ENCODE measurements at places on chromosomes 3 and 15.
A peak's percentile ranks its signal among the peaks of the same experiment; 100 is the strongest.

DNA sequence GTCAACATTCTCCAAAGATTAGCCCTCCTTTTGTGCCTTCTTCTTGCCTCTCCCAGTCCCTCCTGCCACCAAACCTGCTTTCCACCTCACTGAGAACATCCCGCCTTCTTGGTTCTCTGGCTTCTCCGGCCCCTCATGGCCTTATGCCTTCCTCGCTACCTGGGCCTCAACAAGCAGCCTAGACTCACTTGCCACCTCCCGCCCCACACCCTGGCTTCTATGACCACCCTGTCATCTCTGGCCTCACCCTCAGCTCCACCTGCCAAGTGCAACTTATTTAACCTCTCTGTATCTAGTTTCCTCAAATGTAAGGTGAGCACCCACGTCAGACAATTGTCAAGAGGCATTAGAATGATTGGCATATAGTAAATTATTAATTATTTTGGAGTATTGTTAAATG lies 68.8 kb upstream of the MEX3B start:
- peaks cover 11% of the 10 kb centered on the region for H3K4me1 ChIP-seq
- peak; percentile 27 for DNase-seq
- no peak overlapping the region for H3K27ac ChIP-seq
- H3K27me3 ChIP-seq: no peaks in the 10 kb centered on the region
- no peak overlapping the region for H3K4me3 ChIP-seq

- H3K27me3 ChIP-seq: peaks cover 11% of the 10 kb centered on the region
These were observed 33.9 kb downstream of the IQSEC1 start for GRCh38 chr3:13039213-13039896.

DNA sequence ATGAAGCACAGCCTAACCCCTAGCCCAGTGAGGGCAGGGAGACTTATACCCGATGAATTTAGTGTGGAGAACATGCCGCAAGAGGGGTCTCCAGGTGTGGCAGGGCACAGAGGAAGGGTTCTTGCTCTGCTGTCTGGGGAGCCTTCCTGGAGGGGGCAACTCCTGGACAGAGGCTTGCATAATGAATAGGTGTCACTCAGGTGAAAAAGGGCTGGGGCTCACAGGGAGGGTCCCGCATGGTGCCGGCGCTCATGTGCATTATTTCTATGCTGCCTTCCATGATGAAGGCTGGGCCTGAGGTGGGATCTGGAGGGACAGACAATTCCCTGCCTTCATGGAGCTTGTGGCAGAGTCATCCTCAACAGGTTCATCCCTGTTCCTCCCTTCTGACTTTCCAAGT lies 51.5 kb downstream of the ITGA11 start:
- no peaks in the 10 kb centered on the region for H3K4me1 ChIP-seq
- DNase-seq: peak; percentile 36
- no peak overlapping the region for H3K27ac ChIP-seq
- H3K4me3 ChIP-seq: no peak overlapping the region

- no peaks in the 10 kb centered on the region for H3K4me1 ChIP-seq
- H3K27ac ChIP-seq: no peak overlapping the region
- no peak overlapping the region for H3K4me3 ChIP-seq
These were observed 355.3 kb upstream of the ZNF385D start for GRCh38 chr3:22106213-22106896.

DNA sequence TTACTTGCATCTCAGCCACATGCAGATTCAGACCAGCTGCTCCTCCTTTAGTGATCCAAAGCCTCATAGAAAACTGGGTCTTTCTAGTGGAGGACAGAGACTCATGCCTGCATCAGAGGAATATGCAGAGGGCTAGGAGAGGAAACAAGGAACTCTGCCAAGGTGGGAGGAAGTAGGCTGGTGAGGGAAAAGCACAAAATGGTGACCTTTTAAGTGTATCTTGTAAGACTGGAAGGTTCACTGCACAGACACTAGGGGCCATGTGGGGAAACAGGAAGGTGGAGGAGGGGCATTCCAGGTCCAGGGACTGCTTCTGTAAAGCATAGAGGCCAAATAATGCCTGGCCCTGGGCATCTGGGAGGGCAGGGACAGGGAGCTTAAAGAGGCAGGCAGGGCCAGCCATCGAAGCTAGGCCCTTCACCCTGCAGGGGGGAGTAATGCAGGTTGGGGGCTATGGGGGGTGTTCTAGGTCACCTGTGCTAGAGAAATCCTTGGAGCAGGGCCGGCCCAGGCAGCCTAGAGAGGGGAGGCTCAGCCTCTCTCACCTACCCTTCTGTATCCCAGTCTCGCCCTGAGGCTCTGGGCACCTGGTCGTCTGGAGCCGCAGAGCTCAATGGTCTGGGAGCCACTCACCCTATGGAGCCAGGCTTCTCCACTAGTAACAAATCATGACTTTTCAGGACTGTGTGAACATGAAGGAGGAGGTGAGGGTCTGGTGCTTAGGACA lies 117.7 kb downstream of the DNAJB8 start:
- peak overlapping the region; percentile 11 for H3K4me3 ChIP-seq
- peak overlapping the region; percentile 2 for H3K27ac ChIP-seq
- H3K36me3 ChIP-seq: peaks cover 10% of the 10 kb centered on the region
- peaks cover 29% of the 10 kb centered on the region for H3K4me1 ChIP-seq

- no peak overlapping the region for H3K27ac ChIP-seq
- no peaks in the 10 kb centered on the region for H3K27me3 ChIP-seq
- H3K4me1 ChIP-seq: peaks cover 5% of the 10 kb centered on the region
- H3K36me3 ChIP-seq: no peaks in the 10 kb centered on the region
These were observed 49.3 kb downstream of the C3orf70 start for GRCh38 chr3:185103359-185104127.

DNA sequence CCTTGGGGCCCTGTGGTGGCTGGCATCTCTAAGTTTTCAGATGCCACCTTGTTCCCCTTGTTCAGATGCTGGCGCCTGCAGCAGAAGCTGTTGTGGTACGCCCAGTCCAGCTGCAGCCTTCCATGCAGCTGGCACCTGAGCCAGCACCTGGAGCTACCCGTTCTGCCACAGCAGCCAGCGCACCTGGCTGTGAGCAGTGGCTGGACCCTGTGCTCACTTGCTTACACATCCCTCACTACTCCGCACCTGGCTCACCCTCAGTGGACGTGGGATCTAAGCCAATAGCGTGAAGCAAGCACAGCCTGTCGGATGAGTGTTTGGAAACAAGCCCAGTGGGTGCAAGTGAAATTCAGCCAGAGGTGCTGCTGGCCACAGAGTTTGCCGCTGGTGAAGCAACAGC lies 607.5 kb upstream of the BCHE start:
- H3K27ac ChIP-seq: no peak overlapping the region
- DNase-seq: no peak
- H3K27me3 ChIP-seq: no peaks in the 10 kb centered on the region
- H3K36me3 ChIP-seq: no peaks in the 10 kb centered on the region
- no peak overlapping the region for H3K4me3 ChIP-seq

- H3K4me1 ChIP-seq: peaks cover 33% of the 10 kb centered on the region
- no peak overlapping the region for H3K27ac ChIP-seq
- DNase-seq: no peak
- H3K36me3 ChIP-seq: peaks cover 6% of the 10 kb centered on the region
These were observed 20.9 kb downstream of the GPD1L start for GRCh38 chr3:32127219-32127826.

- peaks cover 25% of the 10 kb centered on the region for H3K4me1 ChIP-seq
- no peaks in the 10 kb centered on the region for H3K27me3 ChIP-seq
- peaks cover 12% of the 10 kb centered on the region for H3K36me3 ChIP-seq
- peak overlapping the region; percentile 91 for H3K4me3 ChIP-seq
These were observed 1.4 kb downstream of the XXYLT1 start for GRCh38 chr3:195269375-195270078.

GRCh38 chr3:67301556-67301955 lies 303.4 kb downstream of the KBTBD8 start:
- no peak overlapping the region for H3K4me3 ChIP-seq
- no peak overlapping the region for H3K27ac ChIP-seq
- peaks cover 2% of the 10 kb centered on the region for H3K27me3 ChIP-seq
- peaks cover 7% of the 10 kb centered on the region for H3K4me1 ChIP-seq
- H3K36me3 ChIP-seq: no peaks in the 10 kb centered on the region

DNA sequence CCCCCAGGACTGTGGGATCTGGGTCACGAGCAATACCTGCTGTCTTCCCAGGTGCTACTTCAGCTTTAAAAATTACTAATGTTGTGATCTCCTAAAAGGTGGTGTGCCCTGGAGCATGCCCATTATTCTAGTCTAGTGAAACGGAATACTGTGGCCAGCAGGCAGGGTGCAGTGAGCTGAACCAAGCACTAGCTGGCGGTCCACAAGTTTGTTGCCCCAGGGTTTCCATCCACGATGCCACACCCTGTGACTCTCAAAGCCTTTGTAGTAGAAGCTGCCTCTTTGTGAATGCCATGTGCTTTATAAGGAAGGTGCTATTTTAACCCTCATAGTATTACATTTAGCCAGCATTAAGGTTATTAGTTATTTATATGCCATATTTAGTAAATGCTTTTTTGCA lies 49.1 kb downstream of the PXYLP1 start:
- DNase-seq: no peak
- H3K36me3 ChIP-seq: peaks cover 15% of the 10 kb centered on the region
- H3K4me3 ChIP-seq: no peak overlapping the region

DNA sequence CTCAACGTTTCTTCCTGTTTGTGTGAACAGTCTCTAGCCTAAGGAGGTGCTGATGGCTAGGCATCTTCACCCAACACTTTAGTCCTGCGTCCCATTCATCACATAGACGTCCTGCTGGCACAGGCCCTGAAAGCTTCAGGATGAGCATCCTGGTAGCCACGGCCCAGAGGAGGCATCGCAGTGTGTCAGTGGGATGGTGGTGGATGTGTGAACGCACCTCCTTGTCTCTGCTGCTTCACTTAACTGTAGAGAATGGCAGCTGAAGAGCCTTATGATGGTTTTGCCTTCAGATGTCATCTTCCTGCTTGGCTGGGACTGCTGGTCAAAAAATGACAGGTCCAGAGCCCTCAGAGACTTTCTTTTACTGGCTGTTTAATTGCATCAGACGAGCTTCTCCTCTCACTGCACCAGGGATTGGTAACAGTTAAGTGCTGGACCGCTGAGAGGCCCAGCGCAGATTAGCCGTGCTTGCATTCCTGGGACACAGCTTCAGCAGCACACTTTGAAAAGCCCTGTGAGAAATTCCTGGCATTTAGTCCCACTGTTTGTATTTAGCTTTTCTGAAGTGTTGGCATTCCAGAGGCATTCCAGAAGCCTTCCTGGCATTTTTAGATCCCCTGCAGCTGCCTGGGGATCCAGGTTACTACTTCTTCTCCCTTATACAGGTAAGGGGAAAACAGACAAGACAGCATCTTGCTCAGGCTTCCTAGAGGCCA lies 132.4 kb upstream of the PLXNA1 start:
- H3K36me3 ChIP-seq: no peaks in the 10 kb centered on the region
- peak; percentile 54 for DNase-seq
- peak overlapping the region; percentile 39 for H3K27ac ChIP-seq

GRCh38 chr3:59802045-59802444 lies 752.2 kb upstream of the CFAP20DC start:
- peaks cover 23% of the 10 kb centered on the region for H3K4me1 ChIP-seq
- DNase-seq: no peak
- H3K27ac ChIP-seq: no peak overlapping the region
- H3K4me3 ChIP-seq: no peak overlapping the region
- H3K36me3 ChIP-seq: no peaks in the 10 kb centered on the region

DNA sequence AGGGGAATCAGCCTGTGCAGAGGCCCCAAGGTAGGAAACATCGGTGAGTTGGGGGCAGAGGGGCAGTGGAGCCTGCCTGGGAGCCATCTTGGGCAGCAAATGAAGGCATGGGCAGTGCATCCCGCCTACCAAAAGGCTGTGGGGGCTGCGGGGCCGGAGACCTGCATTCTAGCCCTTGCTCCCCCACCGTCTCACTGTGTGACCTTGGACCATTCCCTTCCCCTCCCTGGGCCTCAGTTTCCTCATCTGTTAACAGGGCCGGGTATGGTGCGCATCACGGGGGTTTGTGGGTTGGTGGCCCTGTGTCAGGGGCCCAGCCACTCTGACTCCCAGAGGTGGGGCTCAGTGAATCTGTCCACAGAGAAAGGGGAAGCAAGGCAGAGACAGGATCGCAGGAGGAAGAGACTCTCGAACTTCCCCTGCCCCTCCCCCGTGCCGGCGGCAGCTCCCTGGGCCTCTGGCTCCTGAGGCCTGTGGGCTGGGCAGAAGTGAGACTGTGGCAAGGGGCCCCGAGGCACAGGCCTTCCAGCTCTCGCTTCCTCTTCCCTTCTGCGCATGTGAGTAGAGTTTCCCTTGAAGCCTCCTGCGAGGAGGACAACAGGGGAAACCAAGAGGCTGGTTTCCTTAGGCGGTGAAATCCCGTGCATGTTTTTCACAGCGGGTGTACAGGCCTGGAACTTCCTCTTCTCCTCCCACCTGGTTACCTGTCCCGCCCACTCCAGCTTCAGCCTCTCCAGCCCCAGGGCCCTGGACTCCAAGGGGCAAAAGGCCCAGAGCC lies 42.9 kb downstream of the IDH2 start:
- DNase-seq: no peak
- no peaks in the 10 kb centered on the region for H3K27me3 ChIP-seq
- peak overlapping the region; percentile 76 for H3K27ac ChIP-seq
- peaks cover 54% of the 10 kb centered on the region for H3K4me1 ChIP-seq

DNA sequence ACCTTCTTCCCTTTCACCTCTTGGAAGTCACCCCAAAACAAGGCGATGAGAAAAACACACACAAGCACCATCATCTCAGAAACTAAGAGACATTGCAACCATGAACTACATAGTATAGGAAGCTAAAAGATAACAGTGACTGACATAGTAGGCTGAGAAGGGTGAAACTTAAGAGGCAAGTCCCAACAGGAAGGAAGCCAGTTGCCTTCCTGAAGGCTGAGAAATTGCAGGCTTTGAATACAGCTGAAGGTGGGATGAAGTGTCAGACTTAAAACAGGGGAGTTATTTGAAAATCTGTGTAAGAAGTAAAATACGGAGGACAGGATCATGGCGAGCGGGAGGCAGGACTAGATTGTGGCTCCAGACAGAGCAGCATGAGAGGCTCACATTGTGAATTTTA lies 27.8 kb downstream of the SLC27A2 start:
- H3K36me3 ChIP-seq: peaks cover 11% of the 10 kb centered on the region
- H3K4me1 ChIP-seq: no peaks in the 10 kb centered on the region
- no peaks in the 10 kb centered on the region for H3K27me3 ChIP-seq
- peak overlapping the region; percentile 16 for H3K27ac ChIP-seq

DNA sequence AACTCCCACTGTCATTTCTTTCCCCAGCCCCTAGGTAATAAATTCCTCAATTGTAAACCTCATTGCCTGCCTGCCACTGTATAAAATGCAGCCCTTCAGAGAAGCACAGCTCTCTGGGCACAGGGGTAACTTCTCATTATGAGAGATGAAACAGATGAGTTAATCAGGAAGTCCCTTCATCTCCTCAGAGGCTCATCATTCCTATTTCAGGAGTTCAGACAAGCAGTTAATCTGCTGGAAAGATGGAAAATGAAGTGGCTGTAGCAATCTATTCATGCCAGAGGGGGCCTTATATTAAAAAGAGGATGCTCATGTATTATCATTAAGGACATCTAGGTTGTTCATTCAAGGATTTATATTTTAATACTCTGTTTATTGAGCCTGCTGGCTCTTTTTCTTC lies 519.5 kb upstream of the LMCD1 start:
- DNase-seq: no peak
- no peaks in the 10 kb centered on the region for H3K36me3 ChIP-seq
- no peaks in the 10 kb centered on the region for H3K27me3 ChIP-seq
- peaks cover 10% of the 10 kb centered on the region for H3K4me1 ChIP-seq
- H3K27ac ChIP-seq: no peak overlapping the region
- no peak overlapping the region for H3K4me3 ChIP-seq
